HFFc6 (cell line): ENCODE measurements at places on chromosomes 3 and 15. TPM values are rescaled to one million over a fixed set of nuclear protein-coding genes. Genes with fewer than 3 reads are reported as not detected.

HLTF gene
- 31.0 to 32.6 TPM (median 31.9 TPM) in 3 replicates for total RNA-seq

GRCh38 chr3:184741798-184742675 is 30.2 kb upstream of the MAGEF1 start:
- H3K27me3 ChIP-seq: peaks cover 23% of the 10 kb centered on the region
- no peak for DNase-seq
- H3K36me3 ChIP-seq: no peaks in the 10 kb centered on the region
- H3K27ac ChIP-seq: no peak overlapping the region
- peaks cover 39% of the 10 kb centered on the region for H3K4me1 ChIP-seq

GRCh38 chr15:77622209-77622933 is 10.3 kb downstream of the LINGO1 start:
- H3K4me1 ChIP-seq: no peaks in the 10 kb centered on the region
- H3K27me3 ChIP-seq: peaks cover 23% of the 10 kb centered on the region
- H3K27ac ChIP-seq: no peak overlapping the region
- no peaks in the 10 kb centered on the region for H3K36me3 ChIP-seq
- H3K4me3 ChIP-seq: no peak overlapping the region

- peaks cover 12% of the 10 kb centered on the region for H3K27me3 ChIP-seq
- no peak overlapping the region for H3K4me3 ChIP-seq
- no peak overlapping the region for H3K27ac ChIP-seq
- no peaks in the 10 kb centered on the region for H3K36me3 ChIP-seq
- no peak for DNase-seq
- peaks cover 9% of the 10 kb centered on the region for H3K4me1 ChIP-seq
These were observed 72.7 kb downstream of the CMTM8 start for GRCh38 chr3:32310918-32311839.

GRCh38 chr3:181534781-181535221 is 176.9 kb upstream of the SOX2 start:
- no peak overlapping the region for H3K27ac ChIP-seq
- DNase-seq: no peak
- H3K4me3 ChIP-seq: no peak overlapping the region
- no peaks in the 10 kb centered on the region for H3K27me3 ChIP-seq

THSD4 gene
- 33.1 to 38.9 TPM (median 37.4 TPM) in 3 replicates for total RNA-seq

DNA sequence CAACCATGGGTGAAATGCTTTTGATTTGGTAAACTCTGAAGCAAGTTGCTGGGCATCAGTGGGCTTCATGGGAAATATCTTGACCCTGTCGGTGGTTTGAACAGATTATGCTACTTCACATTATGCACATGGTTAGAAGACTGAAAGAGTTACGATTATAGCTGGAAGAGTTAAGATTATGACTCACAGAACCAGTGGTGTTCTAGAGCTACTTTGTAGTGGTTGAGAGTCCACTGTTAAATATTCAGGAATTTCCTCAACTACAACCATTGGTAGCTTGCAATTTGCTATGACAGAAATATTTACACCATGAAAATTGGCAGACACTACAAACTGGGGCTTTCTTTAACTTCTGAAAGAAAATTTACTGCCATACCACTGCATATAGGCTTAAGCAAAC is 99.3 kb downstream of the GADL1 start:
- DNase-seq: no peak
- no peak overlapping the region for H3K4me3 ChIP-seq
- peaks cover 8% of the 10 kb centered on the region for H3K27me3 ChIP-seq

GRCh38 chr15:63243776-63244175 is 33.6 kb upstream of the APH1B start:
- peaks cover 2% of the 10 kb centered on the region; the same call in 1 of the 2 replicates for H3K27me3 ChIP-seq
- no peak overlapping the region for H3K27ac ChIP-seq
- no peak for DNase-seq
- H3K36me3 ChIP-seq: peaks cover 36% of the 10 kb centered on the region

- DNase-seq: no peak
- peak overlapping the region; percentile 1; the same call in 1 of the 2 replicates for H3K27ac ChIP-seq
- H3K27me3 ChIP-seq: no peaks in the 10 kb centered on the region; the same call in 1 of the 2 replicates
- peaks cover 49% of the 10 kb centered on the region for H3K36me3 ChIP-seq
- peaks cover 81% of the 10 kb centered on the region for H3K4me1 ChIP-seq
These were observed 22.0 kb downstream of the TGFBR2 start for GRCh38 chr3:30628205-30628900.

DNA sequence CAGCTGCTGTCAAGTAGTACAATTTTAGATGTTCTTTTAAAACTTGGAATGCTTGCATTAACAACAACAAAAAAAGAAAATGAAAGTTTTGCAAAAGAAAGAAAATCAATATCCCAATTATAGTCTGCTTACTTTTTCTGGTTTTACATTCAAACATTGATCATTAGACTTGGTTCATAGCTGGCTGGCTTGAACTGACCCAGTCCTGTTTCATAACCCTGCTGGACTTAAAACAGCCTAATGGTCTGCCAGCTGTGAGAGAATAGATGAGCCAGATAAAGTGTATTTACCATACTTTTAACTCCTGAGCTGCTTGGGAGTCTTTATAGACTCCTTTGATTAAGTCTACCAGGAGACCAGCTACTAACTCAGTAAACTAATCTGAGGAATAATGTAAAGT is 59.2 kb downstream of the PIAS1 start:
- peak; percentile 16 for DNase-seq
- peak overlapping the region; percentile 87 for H3K4me3 ChIP-seq
- no peaks in the 10 kb centered on the region for H3K27me3 ChIP-seq
- peak overlapping the region; percentile 84 for H3K27ac ChIP-seq
- peaks cover 7% of the 10 kb centered on the region for H3K36me3 ChIP-seq

- H3K36me3 ChIP-seq: no peaks in the 10 kb centered on the region
- no peak overlapping the region; the same call in 1 of the 2 replicates for H3K27ac ChIP-seq
- DNase-seq: no peak
These were observed 27.6 kb upstream of the SEMA6D start for GRCh38 chr15:47689660-47690059.

DNA sequence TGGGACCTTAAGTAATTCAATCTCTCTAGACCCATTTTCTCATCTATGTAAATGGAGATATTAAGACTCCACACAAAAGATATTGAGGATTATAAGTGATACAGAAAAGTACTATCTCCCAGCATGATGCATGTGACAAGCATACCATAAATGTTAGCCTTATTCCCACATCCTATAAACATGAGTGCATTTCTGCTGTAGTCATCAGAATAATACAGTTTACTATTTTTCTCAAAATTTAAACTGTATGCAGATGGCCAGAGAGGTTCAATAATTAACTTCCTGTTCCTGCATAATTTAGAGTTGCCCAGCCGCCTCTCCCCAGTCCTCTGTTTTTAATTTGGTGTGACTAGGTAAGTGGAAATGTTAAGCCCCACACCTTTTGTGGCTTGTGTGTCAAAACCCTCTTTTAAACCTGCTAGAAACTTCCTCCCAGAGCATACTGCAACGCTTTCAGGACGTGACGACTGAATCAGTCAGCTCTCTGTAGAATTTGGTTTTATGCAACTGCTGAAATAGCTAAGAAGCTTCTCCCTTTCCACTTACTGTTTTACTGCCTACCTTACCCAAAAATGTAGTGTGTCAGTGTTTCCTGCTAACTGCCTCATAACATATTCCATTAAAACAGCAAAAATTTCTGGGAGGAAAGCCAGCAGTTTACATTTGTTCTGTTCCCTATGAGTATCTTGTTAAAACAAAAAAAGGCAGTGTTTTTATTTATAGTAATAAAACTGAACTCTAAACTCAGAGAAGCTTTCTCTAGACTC is 1037.9 kb downstream of the EPHA3 start:
- H3K4me3 ChIP-seq: no peak overlapping the region
- H3K4me1 ChIP-seq: no peaks in the 10 kb centered on the region
- H3K36me3 ChIP-seq: no peaks in the 10 kb centered on the region
- H3K27ac ChIP-seq: no peak overlapping the region

GRCh38 chr3:53104762-53105161 is 25.5 kb downstream of the RFT1 start:
- H3K27ac ChIP-seq: no peak overlapping the region
- no peak overlapping the region for H3K4me3 ChIP-seq
- H3K36me3 ChIP-seq: peaks cover 34% of the 10 kb centered on the region
- peaks cover 37% of the 10 kb centered on the region for H3K4me1 ChIP-seq
